ENCODE measurements at places on chromosomes 11 and 22.

- no peaks in the 10 kb centered on the region for H3K36me3 ChIP-seq
- peaks cover 2% of the 10 kb centered on the region for H3K4me1 ChIP-seq
- DNase-seq, result no peak
- H3K4me3 ChIP-seq, result no peak overlapping the region
- H3K27me3 ChIP-seq, result no peaks in the 10 kb centered on the region
Measured at GRCh38 chr22:45626198-45626651, 45.4 kb upstream of the ATXN10 start.

DNA sequence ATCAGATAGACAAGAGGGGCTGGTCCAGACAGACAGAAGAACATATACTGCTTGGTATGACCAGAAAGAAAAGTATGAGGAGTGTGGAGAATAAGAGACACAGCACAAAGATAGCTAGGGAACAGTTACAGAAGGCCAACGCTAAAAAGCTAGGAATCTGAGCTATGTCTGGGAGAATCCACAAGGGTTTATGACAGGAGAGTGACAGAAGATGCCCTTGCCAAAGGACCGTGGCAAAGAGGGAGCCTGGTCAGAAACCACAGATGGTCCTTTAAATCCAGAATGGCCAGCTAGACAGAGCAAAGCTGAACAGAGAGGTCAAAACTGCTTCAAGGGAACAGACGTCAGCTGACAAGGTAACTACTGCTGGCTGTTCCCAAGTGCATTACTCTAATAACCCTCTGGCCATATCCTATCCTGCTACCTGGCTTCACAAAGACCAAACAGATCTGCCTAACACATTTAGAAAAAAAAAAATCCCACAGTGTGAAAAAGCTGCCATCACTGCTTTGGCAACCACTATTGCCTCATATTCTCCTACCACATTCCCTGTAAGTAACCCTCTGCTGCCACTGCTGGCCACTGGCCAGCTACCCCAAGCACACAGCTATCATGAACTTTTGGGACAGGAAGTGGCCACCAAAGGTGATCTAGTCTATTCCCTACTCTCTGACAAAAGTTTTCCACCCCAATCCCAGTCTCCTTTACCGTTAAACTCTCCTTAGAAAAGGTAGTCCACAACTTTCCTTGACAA is 7.3 kb downstream of the SERGEF start:
- no peak for DNase-seq
- no peak overlapping the region for H3K4me3 ChIP-seq
- no peaks in the 10 kb centered on the region for H3K4me1 ChIP-seq

GRCh38 chr11:117096201-117096991 is 1.8 kb downstream of the SIK3 start:
- H3K4me3 ChIP-seq, result peak overlapping the region; percentile 81
- H3K4me1 ChIP-seq, result peaks cover 22% of the 10 kb centered on the region
- no peaks in the 10 kb centered on the region for H3K36me3 ChIP-seq
- peak; percentile 26 for DNase-seq
- H3K27me3 ChIP-seq, result no peaks in the 10 kb centered on the region

GRCh38 chr11:61639816-61640443 is 40.3 kb upstream of the DAGLA start:
- DNase-seq, result no peak
- H3K27ac ChIP-seq, result no peak overlapping the region
- H3K4me1 ChIP-seq, result no peaks in the 10 kb centered on the region
- no peaks in the 10 kb centered on the region for H3K27me3 ChIP-seq

- no peaks in the 10 kb centered on the region for H3K36me3 ChIP-seq
- no peak for DNase-seq
- no peaks in the 10 kb centered on the region for H3K27me3 ChIP-seq
- no peak overlapping the region for H3K27ac ChIP-seq
- no peak overlapping the region for H3K4me3 ChIP-seq
- H3K4me1 ChIP-seq, result peaks cover 10% of the 10 kb centered on the region
Measured at GRCh38 chr11:70601861-70602538, 203.7 kb downstream of the CTTN start.

GRCh38 chr11:107741044-107741823 is 29.4 kb upstream of the SLN start:
- H3K4me3 ChIP-seq, result no peak overlapping the region
- H3K27me3 ChIP-seq, result no peaks in the 10 kb centered on the region
- no peak overlapping the region for H3K27ac ChIP-seq
- no peaks in the 10 kb centered on the region for H3K36me3 ChIP-seq

DNA sequence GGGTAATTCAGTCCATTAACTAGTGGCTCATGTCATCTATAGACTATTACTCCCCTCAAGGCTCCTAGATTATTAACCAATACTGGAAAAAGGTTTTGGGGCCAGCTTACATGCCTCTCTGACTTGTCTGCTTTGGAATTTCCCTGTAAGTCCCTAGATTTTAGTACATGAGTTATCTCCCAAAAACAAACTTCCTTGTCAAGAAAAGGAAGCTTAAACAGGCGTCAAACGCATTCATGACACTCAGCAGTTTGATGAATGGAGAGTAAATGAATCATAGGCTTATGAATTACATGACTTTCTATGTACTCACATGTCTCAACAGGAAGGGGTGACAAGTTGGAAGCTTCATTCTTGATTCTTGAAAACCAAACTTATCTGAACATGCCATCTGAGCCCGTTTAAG is 70.8 kb downstream of the BLID start:
- no peak overlapping the region for H3K27ac ChIP-seq
- H3K27me3 ChIP-seq, result no peaks in the 10 kb centered on the region
- H3K4me1 ChIP-seq, result no peaks in the 10 kb centered on the region
- no peaks in the 10 kb centered on the region for H3K36me3 ChIP-seq
- DNase-seq, result no peak
- no peak overlapping the region for H3K4me3 ChIP-seq

DNA sequence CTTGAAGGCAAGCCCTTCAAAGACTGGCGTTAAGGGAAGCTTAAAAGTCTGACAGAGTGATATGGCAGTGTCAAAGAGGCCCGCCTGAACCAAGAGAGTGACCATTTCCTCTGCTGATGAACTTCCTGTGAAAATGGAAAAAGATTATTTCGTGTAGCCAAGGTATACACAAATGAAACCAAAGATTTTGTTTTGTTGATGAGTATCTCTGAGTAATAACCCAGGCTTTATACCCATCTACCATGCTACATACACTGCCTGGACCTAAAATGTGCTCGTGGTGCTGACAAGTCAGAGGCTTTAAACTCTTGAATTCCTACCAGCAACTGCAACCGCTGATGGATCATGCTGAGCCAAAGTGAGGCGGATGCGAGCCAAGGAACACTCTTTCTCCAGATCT is 21.0 kb upstream of the FNBP4 start:
- H3K36me3 ChIP-seq, result no peaks in the 10 kb centered on the region
- H3K4me1 ChIP-seq, result peaks cover 4% of the 10 kb centered on the region
- DNase-seq, result no peak
- no peaks in the 10 kb centered on the region for H3K27me3 ChIP-seq
- H3K4me3 ChIP-seq, result no peak overlapping the region
- no peak overlapping the region for H3K27ac ChIP-seq

DNA sequence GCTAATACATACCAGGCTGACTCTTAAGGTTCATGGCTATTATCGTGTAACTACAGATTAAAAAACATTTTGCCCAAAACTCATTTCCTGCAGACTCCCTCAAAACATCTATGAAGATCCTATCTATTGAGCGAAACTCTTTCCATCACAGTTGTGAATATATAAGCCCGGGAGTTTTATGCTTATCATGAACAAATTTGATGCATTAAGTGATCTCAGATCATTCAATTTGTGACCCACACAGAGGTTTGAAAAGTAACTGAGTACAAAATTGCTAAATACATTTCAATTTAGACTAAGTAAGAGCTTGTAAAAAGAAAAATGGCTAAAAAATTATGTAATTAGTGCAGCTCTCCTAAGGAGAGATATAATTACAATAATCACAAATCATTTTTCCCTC is 1228.8 kb upstream of the TENM4 start:
- no peak for DNase-seq
- no peak overlapping the region for H3K27ac ChIP-seq
- no peaks in the 10 kb centered on the region for H3K36me3 ChIP-seq
- H3K27me3 ChIP-seq, result no peaks in the 10 kb centered on the region

GRCh38 chr11:112159098-112160065 is 4.5 kb downstream of the IL18 start:
- H3K27me3 ChIP-seq, result no peaks in the 10 kb centered on the region
- H3K4me3 ChIP-seq, result no peak overlapping the region
- DNase-seq, result no peak

- H3K4me1 ChIP-seq, result no peaks in the 10 kb centered on the region
- no peak overlapping the region for H3K27ac ChIP-seq
- no peak overlapping the region for H3K4me3 ChIP-seq
- no peaks in the 10 kb centered on the region for H3K36me3 ChIP-seq
Measured at GRCh38 chr22:24758164-24758799, 16.2 kb downstream of the PIWIL3 start.

DNA sequence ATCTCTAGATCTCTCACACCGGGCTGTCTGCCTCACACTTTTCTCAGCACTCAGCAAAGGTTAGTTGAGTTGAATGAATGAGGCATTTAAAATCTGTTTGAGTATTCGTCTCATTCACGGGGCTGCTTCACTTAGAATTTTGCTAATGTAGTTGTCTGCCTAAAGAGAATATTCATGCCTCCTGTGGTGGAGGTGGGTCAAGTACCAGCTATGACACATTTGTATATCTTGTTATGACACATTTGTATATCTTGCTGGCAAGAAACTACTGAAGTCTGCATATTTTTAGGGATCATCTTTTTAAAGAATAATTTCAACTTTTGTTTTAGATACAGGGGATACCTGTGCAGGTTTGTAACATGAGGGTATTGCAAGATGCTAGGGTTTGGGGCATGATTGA is 43.1 kb downstream of the LDLRAD3 start:
- no peak overlapping the region for H3K4me3 ChIP-seq
- no peaks in the 10 kb centered on the region for H3K36me3 ChIP-seq
- H3K27ac ChIP-seq, result no peak overlapping the region
- DNase-seq, result no peak

DNA sequence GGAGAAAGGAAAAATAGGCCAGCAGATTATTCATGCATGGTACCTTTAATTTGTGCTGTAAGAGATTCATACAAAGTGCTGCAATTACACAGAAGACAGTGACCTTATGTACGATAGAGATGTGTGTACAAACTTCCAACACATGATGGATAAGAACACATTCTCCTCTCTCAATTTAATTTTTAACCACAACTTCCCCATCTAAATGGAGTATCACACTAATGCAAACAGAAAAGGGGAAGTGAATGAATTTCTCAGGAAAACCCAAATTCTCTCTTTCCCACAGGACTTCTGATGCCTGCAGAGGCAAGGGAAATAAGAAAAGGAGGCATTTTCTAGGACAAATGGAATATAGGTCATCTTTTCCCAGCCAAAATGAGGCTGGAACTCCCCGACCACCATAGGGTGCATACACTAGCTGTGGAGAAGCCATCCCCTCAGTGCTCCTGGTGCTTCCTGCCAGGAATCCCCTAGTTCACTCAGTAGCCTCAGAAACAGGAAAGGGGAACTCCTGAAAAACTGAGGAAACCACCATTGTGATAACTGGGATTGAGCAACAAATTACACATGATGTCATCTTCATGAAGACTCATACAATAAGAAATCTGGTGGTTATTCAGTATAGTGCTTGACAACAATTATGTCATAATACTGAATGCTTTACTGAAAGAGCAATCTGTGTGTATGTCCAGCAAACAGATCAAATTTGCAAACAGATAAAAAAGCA is 22.4 kb downstream of the MMP10 start:
- no peak overlapping the region for H3K27ac ChIP-seq
- no peaks in the 10 kb centered on the region for H3K27me3 ChIP-seq
- no peaks in the 10 kb centered on the region for H3K36me3 ChIP-seq

- no peak within 1 kb of the TSS for H3K27ac ChIP-seq
- no peaks in the 10 kb centered on the region for H3K27me3 ChIP-seq
- no peaks in the 10 kb centered on the region for H3K36me3 ChIP-seq
- peak; percentile 52 for DNase-seq
- H3K4me3 ChIP-seq, result peak within 1 kb of the TSS; percentile 30
- peaks cover 13% of the 10 kb centered on the region for H3K4me1 ChIP-seq
Measured at GRCh38 chr11:73218106-73218829, at the start of gene P2RY2. TSS of gene P2RY2 (plus strand) at chr11:73218281. CDS start at chr11:73234160, 15,879 bp downstream.

DNA sequence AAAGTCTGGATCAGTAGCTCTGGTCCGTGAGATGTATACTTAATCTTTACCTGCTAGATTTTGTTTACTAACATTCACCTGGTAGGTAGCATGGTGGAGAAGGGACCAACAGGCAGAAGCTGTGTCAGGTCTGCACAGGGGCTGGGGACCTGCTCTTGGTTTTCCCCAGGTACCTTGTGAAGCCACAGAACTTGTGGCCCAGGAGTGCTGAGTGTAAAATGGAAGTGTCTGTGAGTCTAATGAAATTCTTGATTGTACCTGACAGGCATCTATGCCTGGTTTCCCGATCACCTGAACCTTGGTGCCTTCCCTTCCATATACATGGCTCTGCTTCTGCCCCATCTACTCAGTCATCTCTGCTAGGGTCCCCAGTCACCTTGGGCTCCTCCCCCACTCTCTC is 94.3 kb downstream of the CWC15 start:
- peaks cover 5% of the 10 kb centered on the region for H3K4me1 ChIP-seq
- no peaks in the 10 kb centered on the region for H3K36me3 ChIP-seq
- no peak for DNase-seq
- H3K27me3 ChIP-seq, result no peaks in the 10 kb centered on the region

- DNase-seq, result no peak
- H3K4me1 ChIP-seq, result no peaks in the 10 kb centered on the region
- no peak overlapping the region for H3K4me3 ChIP-seq
Measured at GRCh38 chr11:85748455-85748891, 62.5 kb downstream of the SYTL2 start.

GRCh38 chr22:47691152-47691895 is 928.9 kb downstream of the TBC1D22A start:
- H3K27ac ChIP-seq, result no peak overlapping the region
- no peak for DNase-seq
- H3K36me3 ChIP-seq, result no peaks in the 10 kb centered on the region
- H3K4me3 ChIP-seq, result no peak overlapping the region
- no peaks in the 10 kb centered on the region for H3K27me3 ChIP-seq
- H3K4me1 ChIP-seq, result no peaks in the 10 kb centered on the region

GRCh38 chr11:134882141-134882540 is 470.1 kb upstream of the B3GAT1 start:
- no peak for DNase-seq
- H3K4me3 ChIP-seq, result no peak overlapping the region
- no peaks in the 10 kb centered on the region for H3K36me3 ChIP-seq
- H3K27ac ChIP-seq, result no peak overlapping the region
- H3K4me1 ChIP-seq, result no peaks in the 10 kb centered on the region
- no peaks in the 10 kb centered on the region for H3K27me3 ChIP-seq

- H3K4me3 ChIP-seq, result no peak overlapping the region
- H3K4me1 ChIP-seq, result peaks cover 7% of the 10 kb centered on the region
- peak; percentile 89 for DNase-seq
- H3K27me3 ChIP-seq, result no peaks in the 10 kb centered on the region
Measured at GRCh38 chr11:6468712-6469495, 4.8 kb downstream of the TRIM3 start.

- H3K36me3 ChIP-seq, result no peaks in the 10 kb centered on the region
- H3K4me1 ChIP-seq, result peaks cover 18% of the 10 kb centered on the region
- peak overlapping the region; percentile 97 for H3K27ac ChIP-seq
- DNase-seq, result no peak
- no peaks in the 10 kb centered on the region for H3K27me3 ChIP-seq
Measured at GRCh38 chr11:2889362-2890273, 4.0 kb upstream of the CDKN1C start.
